ENCODE measurements at places on chromosomes 3 and 15.
A peak's percentile ranks its signal among the peaks of the same experiment; 100 is the strongest.

- DNase-seq = no peak
Observed at GRCh38 chr15:67396114-67396513, 124.8 kb upstream of the C15orf61 start.

DNA sequence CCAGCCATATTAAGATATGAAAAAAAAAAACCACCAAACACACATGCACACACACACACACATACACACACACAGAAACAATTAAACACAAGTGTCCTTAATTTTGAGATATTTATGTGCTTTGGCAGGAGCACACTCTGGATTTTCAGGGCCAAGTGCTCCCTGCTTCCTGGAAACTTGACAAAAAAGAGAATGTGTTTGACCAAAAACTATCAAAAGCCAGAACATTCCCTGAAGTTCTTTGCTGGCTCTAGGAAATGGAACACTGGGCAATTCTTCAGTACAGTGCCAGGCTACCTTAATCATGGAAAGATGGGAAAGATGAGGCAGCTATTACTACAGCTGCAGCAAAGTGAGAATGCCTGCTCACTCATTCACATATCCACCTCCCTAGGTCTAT is 44.6 kb downstream of the P3H2 start:
- DNase-seq = peak; percentile 74

DNA sequence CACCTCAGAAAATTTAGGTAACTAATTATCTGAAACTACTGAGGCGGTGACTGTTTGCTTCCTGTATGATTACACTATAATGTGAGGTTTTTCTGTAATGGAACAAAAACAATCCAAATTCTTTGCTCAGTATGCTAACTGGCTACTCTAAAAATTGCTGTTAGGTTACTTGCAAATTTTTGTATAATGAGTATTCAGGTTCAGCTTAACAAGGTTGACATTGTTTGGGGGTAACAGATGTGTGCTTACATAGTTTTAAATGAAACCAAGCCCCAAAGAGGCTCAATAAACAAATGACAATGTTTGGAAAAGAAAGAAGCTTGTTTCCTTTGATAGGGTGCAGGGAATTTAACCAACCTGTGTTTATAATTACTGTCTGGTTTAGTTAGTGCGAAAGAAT is 414.5 kb upstream of the MDFIC2 start:
- no peak for DNase-seq

DNA sequence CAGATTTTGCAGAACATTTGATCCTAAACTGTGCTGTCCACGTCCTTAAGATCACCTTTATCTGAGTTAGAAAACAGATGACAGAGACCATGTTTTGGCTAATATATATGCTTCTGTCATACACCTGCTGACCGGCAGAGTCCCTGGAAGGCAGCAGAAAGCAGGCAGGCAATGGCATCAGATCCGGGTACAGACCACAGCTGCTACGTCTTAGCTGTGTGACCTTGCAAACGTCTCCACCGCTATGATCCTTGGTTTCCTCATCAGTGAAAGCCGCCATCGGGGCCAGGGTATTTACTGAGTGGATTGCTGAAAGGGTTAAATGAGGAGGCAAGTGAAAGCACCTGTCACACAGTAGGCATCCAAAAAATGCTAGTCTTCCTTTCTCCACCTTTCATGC is 72.1 kb downstream of the ABTB1 start:
- no peak for DNase-seq
